ENCODE measurements at places on chromosomes 7 and 10.

GRCh38 chr7:64618785-64619456 lies 47.0 kb upstream of the ZNF107 start:
- DNase-seq, result no peak

- peak; percentile 88 for DNase-seq
These were observed at the start of the genes MPLKIP and SUGCT for GRCh38 chr7:40134428-40135316. MPLKIP (minus strand) TSS chr7:40134622; CDS start chr7:40134567, 55 bp downstream. SUGCT (plus strand) TSS chr7:40135005.

- DNase-seq, result no peak
These were observed 41.7 kb downstream of the FAS start for GRCh38 chr10:89032141-89032891.

- no peak for DNase-seq
These were observed 77.4 kb downstream of the WIPF3 start for GRCh38 chr7:29883462-29884398.

DNA sequence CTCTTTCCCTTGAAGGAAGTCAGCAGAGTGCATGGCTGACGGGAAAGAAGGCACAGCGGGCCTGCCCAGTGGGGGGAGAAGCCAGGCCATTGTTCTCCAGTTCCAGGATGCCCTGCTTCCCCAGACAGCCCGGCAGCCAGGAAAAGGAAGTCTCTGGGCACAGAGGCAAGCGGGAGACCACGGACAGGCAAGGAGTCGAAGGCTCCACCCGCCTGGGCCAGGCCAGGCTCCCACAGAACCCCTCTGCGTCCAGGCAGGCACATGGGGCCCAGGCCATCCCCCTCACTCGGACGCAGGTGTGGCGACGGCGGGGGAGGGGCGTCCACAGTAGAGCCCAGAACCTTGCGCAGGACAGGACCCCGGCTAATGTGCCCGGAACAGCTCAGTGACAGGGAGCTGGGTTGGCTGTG lies 8.7 kb downstream of the GPR146 start:
- peak; percentile 63 for DNase-seq

- DNase-seq, result peak; percentile 27
These were observed 182.4 kb downstream of the DNAJB6 start for GRCh38 chr7:157519246-157519645.

GRCh38 chr10:132239126-132240031 lies 52.6 kb downstream of the DPYSL4 start:
- DNase-seq, result no peak

GRCh38 chr10:42933448-42934340 lies 143.2 kb upstream of the RET start:
- no peak for DNase-seq

- DNase-seq, result no peak
These were observed 14.4 kb downstream of the TAS2R41 start for GRCh38 chr7:143492043-143492471.

- no peak for DNase-seq
These were observed 244.1 kb downstream of the FRMD4A start for GRCh38 chr10:14086596-14086995.

DNA sequence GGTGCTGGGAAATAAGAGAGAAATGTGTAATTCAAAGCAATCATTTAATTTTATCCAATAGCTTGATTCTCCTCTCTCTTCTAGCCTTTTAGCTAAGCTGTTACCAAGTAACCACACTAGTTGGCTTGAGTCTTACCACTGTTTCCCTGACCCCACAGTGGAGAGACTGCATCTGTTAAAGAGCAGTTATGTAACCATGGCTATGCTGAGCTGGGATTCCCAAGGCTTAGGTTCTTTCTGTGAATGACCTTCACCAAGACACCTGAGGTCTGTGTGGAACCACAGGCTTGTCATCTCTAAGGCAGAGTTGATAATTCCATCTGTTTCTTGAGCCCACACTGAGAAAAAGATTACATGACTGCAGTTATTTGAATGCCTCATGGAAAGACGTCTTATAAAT lies 47.7 kb upstream of the ATRNL1 start:
- DNase-seq, result no peak

DNA sequence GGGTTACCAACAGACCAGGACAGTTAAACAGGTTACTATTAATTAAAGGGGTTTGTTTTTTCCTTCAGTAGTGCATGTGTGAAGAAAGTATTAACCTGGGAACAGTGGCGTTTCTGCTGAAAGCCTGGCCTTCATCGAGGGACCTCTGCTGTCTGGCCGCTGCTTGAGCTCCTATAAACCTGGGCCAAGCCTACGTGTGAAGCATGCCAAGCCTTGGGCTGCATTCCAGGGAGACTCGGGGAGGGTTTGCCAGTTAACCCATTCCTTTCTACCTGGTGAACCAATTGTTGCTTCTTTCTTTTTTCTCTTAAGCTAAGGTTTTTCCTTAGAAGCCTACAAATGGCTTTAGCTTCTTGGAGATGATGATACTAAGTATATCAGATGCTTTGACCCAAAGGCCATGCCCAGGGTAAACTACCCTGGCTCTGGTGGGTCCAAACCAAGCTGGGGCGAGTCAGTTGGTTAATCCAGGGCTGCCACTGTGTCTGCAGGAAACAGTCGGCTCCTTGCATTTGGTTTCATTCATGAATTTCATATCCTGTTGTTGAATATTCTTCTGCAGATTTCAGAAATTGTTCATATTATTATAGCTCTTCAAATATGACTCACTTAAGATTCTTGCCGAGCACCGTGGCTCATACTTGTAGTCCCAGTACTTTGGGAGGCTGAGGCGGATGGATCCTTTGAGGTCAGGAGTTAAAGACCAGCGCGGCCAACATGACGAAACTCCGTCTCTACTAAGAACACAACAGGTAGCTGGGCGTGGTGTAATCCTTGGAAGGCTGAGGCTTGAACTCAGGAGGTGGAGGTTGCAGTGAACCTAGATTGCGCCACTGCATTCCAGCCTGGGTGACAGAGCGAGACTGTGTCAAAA lies 23.8 kb downstream of the PFKP start:
- DNase-seq, result peak; percentile 74

GRCh38 chr7:31027161-31027965 lies 24.7 kb upstream of the ADCYAP1R1 start:
- DNase-seq, result peak; percentile 63

GRCh38 chr10:3749011-3749410 lies 36.0 kb downstream of the KLF6 start:
- no peak for DNase-seq
